Fibroblast of lung (primary cell): ENCODE measurements at places on chromosomes 16 and 17. TPM values are rescaled to one million over a fixed set of nuclear protein-coding genes. Genes with fewer than 3 reads are reported as not detected.

CCL8 gene
- 0.27 TPM in 1 of 2 replicates, not detected in the other for polyA plus RNA-seq

PYY gene
- not detected in 2 replicates for polyA plus RNA-seq

KCNJ18 gene
- not detected in 2 replicates for polyA plus RNA-seq

SULT1A1 gene
- polyA plus RNA-seq = 0.50 and 1.7 TPM in 2 replicates

KCNG4 gene
- not detected in 2 replicates for polyA plus RNA-seq

CXCL16 gene
- 2.0 and 2.4 TPM in 2 replicates for polyA plus RNA-seq

TMEM100 gene
- 2.2 and 3.5 TPM in 2 replicates for polyA plus RNA-seq

TMEM235 gene
- not detected in 2 replicates for polyA plus RNA-seq

KRT33A gene
- polyA plus RNA-seq = not detected in 2 replicates

TGFB1I1 gene
- 68.4 and 94.3 TPM in 2 replicates for polyA plus RNA-seq

CDC6 gene
- 16.3 and 45.4 TPM in 2 replicates for polyA plus RNA-seq

CA5A gene
- not detected in 2 replicates for polyA plus RNA-seq

NECAB2 gene
- 0.03 and 0.41 TPM in 2 replicates for polyA plus RNA-seq

TLCD3B gene
- 0.11 TPM in 1 of 2 replicates, not detected in the other for polyA plus RNA-seq

CBLN1 gene
- polyA plus RNA-seq = not detected in 2 replicates

PTGES3L gene
- 0.24 and 1.7 TPM in 2 replicates for polyA plus RNA-seq

DBF4B gene
- polyA plus RNA-seq = 2.2 and 6.7 TPM in 2 replicates

EMC6 gene
- 20.6 and 25.3 TPM in 2 replicates for polyA plus RNA-seq

KPNB1 gene
- polyA plus RNA-seq = 253 and 361 TPM in 2 replicates

TBC1D26 gene
- 0.02 TPM in 1 of 2 replicates, not detected in the other for polyA plus RNA-seq

GRAPL gene
- polyA plus RNA-seq = not detected in 2 replicates

KRTAP1-5 gene
- 6.2 and 6.3 TPM in 2 replicates for polyA plus RNA-seq

KRTAP16-1 gene
- polyA plus RNA-seq = not detected in 2 replicates

CCDC102A gene
- 4.4 and 7.1 TPM in 2 replicates for polyA plus RNA-seq

KRT14 gene
- polyA plus RNA-seq = 0.62 and 0.94 TPM in 2 replicates

RPL27 gene
- polyA plus RNA-seq = 3,313 and 3,346 TPM in 2 replicates

TAC4 gene
- polyA plus RNA-seq = not detected in 2 replicates

KRTAP4-9 gene
- polyA plus RNA-seq = not detected in 2 replicates

DOC2A gene
- polyA plus RNA-seq = 0.03 TPM in 1 of 2 replicates, not detected in the other

KRT33B gene
- not detected in 2 replicates for polyA plus RNA-seq
